ENCODE measurements at places on chromosomes 4 and X.

DNA sequence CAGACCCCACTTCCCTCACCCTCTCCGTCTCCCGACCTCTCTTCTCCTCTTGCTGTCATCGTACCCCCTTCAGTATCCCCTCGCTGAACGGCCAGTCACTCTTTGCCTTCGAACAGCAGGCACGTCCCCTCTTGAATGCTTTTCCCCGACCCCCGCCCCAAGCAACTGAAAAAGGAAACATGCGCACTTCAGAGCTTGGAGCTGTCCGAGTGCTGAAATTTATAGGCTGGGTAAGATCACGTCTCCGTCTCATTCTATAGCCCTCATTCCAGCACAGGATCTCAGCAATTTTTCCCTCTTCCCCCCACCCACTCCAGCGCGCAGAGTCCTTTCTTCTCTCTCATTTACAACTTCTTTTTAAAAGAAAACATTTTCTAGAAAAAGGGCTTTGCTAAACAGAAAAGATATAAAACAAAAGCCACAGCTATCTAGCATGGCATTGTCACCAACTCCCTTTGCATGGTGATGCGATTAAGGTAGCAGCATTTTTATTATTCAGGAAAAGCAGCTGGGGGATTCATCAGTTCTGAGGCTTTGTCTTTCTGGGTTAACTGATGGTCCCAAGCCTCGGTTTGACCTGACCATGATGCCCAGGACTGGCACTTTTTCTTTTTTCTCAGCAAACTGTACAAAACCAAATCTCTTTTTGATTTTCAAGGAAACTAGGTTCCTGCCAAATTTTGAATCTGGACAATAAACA, at the start of gene GLRA2:
Gene GLRA2 (plus strand): TSS at position 247 of the 700 bp plus-strand sequence. CDS start 522 bp downstream, outside the sequence.
- DNase-seq = peak; percentile 33

- no peak for DNase-seq
Observed at GRCh38 chr4:163382178-163382869, 38.6 kb downstream of the NPY5R start.

DNA sequence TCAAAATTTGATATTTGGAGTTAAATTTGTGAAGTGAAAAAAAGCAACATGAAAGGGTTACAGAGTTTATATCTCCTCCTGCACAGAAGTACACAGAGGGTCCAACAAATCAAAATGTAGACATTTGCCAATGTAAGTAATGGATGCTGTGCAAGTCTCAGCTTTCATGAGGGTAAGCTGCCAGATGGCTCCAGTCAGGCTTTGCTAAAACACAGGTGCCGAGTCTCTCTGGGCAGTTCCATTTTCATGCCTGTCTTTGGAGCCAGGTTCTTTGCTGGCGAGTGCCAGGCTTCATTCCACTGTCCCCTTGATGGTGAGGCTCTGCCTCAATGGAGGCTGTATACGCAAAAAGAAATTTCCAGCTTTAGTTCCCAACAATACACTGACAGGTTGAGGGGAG, 27.9 kb downstream of the SLC4A4 start:
- no peak for DNase-seq

DNA sequence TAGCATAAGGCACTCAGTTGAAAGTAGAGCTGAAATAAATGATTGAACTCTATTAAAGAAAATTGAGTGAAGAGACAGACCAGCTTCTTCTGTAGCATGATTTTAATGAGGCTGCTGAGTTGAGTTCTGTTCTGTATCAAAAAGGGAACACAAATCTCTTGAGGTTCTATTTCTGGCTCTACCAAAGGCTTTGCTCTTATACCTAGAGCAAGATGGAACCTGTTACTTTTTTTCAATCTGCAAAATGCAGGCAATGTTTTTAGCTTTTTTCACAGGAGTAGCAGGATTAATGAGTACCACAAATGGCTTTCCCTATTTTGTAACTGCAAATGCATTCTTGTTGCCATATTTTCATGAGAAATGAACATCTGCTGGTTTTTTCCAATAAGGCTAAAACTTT, 4.2 kb upstream of the ERVMER34-1 start:
- no peak for DNase-seq

- no peak for DNase-seq
Observed at GRCh38 chr4:67581913-67582312, 23.4 kb downstream of the STAP1 start.

GRCh38 chrX:136529795-136530194, 2.2 kb upstream of the VGLL1 start:
- DNase-seq = no peak

- no peak for DNase-seq
Observed at GRCh38 chrX:15903186-15903681, 48.6 kb upstream of the AP1S2 start.

- no peak for DNase-seq
Observed at GRCh38 chr4:66777097-66777496, 768.2 kb downstream of the CENPC start.

GRCh38 chr4:6047130-6047673, 29.0 kb upstream of the C4orf50 start:
- DNase-seq = no peak

GRCh38 chrX:115972717-115973116, 197.8 kb upstream of the AGTR2 start:
- DNase-seq = no peak

DNA sequence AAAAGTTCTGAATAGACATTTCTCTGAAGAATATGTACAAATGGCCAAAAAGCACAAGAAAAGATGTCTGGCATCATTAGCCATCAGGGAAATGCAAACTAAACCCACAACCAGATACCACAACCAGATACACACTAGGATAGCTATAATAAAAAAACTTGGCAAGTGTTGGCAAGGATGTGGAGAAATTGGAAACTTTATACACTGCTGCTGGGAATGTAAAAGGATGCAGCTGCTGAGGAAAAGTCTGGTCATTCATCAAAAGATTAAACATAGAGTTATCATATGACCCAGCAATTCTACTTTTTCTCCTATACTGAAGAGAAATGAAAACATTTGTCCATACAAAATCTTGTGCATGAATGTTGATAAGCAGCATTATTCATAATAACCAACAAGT, 92.3 kb downstream of the UCHL1 start:
- no peak for DNase-seq

- no peak for DNase-seq
Observed at GRCh38 chr4:17033768-17034181, 135.3 kb upstream of the LDB2 start.

DNA sequence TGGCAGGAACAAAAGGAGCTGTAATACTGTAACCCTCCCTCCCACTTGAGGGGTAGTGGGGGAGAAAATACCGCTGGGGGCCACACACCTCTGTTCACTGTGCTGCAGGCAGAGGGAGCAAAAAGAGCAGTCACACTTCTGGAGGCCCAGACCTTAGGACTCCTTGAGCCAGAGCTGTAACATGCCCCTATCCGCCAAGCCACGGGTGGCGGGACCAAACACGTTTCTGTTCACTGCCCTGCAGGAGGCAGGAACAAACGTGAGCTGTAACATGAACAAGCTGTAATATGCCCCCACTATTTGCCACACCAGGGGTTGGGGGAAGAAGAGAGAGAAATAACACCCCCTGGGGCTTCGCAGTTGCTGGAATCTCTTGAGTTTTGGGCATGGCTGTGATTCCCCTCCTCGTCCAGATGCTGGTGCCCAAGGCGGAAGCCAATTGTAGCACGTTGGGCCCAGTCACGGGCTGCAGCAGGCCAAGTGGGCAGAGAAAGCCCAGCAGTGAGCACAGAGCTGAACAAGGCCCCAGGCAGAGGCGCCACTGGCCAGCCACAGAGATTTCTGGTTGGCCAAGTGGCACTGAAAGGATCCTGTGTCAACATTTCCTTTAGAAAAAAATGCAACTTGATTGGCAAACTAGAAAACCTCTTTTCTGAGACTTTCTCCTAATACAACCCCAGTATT, 509.7 kb downstream of the INPP4B start:
- DNase-seq = no peak

DNA sequence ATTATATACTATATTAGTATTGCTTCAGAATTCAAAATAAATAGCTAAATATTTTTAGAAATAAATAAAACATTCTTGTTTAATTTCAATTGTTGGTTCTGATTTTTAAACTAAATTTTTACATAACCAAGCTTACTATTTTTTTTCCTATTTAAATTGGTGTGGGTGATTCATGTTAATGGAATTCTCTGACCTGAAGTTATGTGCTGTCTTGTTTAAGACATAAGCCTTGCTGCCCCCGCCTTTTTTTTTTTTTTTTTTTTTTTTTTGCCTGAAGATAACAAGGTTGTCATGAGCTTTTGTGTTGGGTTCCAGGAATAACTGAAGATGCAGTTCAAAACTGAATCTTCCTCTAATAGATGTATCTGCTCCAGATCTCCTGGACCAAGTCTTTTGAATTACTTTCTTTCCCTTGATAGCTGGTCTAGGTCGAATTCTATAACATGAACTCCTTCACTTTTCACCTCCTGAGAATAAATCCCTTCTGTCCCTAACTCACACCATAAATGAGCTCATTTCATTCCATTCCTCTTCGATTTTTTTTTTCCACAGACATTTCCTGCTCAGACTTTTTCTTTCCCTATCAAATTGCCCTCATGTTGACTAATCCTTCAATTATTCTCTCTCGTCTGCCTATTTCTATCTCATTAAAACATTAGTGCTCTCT, 261.5 kb upstream of the FTHL17 start:
- DNase-seq = no peak

DNA sequence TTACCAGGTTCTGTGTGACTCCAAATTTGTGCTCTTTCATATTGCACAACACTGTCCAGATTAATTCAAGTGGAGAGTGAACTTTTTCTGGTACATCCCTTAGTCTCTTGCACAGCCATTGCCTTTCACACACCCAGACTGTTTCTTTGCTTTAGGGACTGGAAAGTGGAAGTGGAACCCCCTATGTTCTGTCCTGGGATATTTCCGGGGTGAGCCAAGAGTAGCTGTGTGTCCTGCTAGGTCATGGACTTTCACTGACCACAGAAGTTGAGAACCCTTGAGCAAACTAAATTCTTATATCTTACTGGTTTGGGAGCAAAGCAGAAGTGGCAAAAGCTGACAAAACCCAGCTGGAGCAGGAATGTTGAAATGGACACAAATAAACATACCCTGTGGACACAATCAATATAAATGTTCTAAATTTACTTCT, 10.3 kb upstream of the VSIG4 start:
- DNase-seq = no peak

DNA sequence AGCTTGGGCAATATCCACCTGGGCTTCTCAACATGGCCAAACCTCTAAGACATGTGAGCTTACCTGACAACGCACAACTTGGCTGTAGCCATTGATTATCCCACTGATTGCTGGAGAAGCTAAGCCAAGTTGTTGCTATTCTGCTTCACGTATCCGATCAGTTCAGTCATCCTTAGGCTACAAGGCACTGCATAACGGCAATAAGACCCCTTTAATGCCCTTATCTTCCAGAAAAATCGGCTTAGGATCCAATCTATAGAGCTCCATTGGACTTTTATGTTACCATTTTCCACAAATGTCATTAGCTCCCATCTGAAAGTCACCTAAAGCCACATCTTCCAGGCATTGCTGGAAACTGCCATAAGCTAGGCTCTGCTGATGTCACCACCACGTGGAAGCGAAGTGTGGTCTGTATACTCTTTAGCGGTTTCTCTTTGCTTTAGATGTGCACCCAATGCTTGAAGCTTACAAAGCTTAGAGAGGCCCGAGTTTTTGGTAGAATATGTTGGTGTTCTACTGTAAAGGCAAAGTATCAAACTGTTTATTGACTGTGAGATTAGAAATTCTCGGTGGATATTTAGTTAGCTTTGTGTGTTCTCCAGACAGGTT, 163.1 kb downstream of the CPE start:
- DNase-seq = peak; percentile 55

DNA sequence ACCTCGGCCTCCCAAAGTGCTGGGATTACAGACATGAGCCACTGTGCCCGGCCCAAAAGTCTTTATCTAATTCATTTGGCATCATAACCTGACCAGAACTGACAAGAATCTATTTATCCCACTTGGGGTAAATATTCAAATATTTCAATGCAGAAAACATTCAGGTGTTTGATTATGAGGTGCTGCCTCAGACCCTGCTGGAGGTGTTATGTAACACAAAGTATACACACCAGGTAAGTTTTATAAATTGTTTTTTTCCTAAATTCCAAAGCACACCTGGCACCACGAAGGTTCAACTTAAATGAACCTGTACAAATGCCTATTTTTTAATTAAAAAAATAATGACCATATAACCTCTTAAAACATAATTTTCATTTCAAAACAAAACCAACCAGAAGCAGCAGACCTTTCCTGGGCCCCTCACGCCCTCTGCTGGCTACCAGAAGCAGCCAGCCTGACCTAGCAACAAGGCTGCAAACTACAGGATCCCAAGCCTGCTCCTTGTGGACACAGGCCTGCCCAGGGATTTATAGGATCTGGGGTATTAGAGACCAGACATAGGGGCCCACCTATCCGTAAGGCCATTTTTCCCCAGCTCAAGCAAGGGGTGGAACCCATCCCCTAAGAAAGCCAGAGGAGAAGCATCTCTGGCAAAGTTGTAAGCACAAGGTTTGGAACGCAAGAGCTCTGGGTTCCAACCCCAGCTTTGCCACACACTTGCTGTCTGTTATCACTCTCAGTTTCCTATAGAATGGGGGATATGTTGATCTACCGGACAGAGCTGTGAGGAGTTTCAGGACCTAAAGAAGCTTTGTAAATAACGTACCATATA, 11.7 kb downstream of the OTUD5 start:
- DNase-seq = peak; percentile 61

Measured in activated CD8-positive, alpha-beta T cell treated with anti-CD3 and anti-CD28 coated beads, Interleukin-2, amount 10 ng/mL, durations not matched to agents 7 days and 5 days (primary cell).